Dorsolateral prefrontal cortex (tissue), 122 donors: ENCODE measurements at places on chromosomes 2 and 18.
A peak's percentile ranks its signal among the peaks of the same experiment; 100 is the strongest.

DNA sequence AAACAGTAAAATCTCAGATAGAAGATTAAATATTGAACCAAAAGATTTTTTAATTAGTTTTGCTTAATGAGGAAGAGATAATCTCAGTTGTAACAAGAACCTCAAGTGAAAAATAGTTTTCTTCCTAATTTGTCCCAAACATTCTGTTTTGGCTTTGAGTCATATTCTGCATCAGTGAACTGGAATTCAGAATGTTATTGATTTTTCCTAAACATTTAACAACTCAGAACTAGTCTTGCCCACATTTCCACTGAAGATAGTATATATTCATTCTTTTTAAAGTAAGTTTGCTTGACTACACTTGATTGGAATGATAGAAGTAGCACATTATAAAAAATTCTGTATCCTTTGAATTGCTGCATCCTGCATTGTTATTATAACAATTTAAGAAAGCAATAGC lies 85.7 kb upstream of the UGP2 start:
- DNase-seq = no peak

- no peak for DNase-seq
Measured at GRCh38 chr18:78559584-78559983, 420.0 kb upstream of the SALL3 start.

DNA sequence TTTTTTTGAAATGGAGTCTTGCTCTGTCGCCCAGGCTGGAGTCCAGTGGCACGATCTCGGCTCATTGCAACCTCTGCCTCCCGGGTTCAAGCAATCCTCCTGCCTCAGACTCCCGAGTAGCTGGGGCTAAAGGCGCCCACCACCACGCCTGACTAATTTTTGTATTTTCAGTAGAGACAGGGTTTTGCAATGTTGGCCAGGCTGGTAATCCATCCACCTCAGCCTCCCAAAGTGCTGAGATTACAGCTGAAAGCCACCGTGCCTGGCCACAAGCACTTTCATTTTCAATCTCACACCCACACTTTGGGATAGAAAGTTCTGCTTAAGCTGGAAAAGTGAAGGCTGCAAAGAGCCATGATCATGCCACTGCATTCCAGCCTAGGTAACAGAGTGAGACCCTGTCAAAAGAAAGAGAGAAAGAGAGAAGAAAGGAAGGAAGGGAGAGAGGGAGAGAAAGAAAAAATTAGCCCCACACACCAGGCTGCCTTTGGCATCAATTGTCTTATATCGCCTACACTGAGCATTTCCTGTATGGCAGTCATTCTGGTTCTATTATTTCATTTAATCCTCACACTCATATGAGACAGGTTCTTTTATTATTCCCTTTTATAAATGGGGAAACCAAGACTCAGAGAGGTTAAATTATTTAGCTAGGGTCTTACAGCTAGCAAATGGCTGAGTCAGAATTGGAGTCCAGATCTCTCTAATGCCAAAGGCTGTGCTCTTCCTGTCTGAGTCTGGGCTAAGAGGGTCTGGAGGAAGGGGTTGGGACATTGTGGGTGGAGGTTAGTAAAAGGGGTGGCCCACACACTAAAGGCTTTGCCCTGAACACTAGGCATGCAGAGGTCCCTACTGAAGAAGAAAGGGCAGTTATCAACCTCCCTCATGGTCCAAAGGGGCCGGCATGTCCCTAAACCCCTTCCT lies 37.9 kb upstream of the PKDCC start:
- DNase-seq = no peak

DNA sequence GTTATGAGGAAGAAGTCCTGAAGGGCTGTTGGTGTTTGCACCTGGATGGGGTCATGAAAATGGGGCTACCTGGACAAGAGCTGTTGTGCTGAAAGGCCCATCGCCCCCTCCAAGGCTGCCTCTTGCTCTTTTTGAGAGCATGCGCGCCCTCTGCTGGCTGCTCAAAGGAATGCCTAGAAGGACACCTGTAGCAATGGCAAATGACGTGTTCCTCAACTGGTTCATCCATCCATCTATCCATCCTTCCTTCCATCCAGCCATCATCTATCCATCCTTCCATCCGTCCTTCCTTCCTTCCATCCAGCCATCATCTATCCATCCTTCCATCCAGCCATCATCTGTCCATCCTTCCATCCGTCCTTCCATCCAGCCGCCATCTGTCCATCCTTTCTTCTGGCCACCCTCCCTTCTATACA lies 17.2 kb upstream of the RPL31 start:
- DNase-seq = peak; percentile 72

- DNase-seq = no peak
Measured at GRCh38 chr2:10452312-10452711, 4.2 kb upstream of the ODC1 start.

GRCh38 chr2:204234248-204234647 lies 297.7 kb downstream of the ICOS start:
- no peak for DNase-seq

DNA sequence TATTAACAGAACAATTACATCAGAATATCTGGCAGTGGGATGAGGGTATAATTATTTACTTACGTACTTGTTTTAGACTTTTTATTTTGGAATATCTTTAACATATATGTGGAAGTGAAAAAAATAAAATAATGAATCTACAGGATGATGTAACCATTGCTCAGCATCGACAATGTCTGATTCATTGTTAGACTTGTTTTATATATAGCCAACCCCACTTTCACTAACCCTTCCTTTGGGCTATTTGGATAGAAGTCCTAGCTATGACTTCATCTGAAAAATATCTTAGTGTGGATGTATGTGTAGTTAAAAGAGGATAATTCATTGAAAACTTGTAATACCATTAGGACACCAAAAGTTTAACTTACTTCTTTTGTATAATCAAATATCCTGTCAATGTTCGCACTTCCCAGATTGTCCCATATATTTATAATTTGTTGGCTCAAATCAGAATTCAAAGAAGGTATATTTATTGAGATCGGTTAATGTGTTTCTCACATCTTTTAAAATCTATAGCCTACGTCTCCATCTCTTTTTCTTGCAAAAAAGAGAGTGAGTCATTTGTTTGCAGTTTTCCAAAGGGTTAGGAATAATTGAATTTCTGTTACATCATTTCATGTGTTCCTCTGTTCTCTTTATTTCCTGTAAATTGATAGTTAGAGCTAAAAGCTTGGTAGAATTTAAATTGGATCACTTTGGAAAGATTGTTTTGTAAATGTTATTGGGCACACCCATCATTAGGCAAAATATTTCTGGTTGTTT lies 506.1 kb upstream of the FAM98A start:
- no peak for DNase-seq

GRCh38 chr2:228507231-228507824 lies 325.8 kb upstream of the SPHKAP start:
- DNase-seq = no peak

GRCh38 chr18:61993831-61994230 lies 101.0 kb upstream of the RNF152 start:
- no peak for DNase-seq

- DNase-seq = no peak
Measured at GRCh38 chr2:218228366-218229090, 11.5 kb downstream of the ARPC2 start.

GRCh38 chr2:157267476-157267875 lies 10.0 kb downstream of the GALNT5 start:
- DNase-seq = no peak
